ENCODE measurements at places on chromosomes 2 and 18.

DNA sequence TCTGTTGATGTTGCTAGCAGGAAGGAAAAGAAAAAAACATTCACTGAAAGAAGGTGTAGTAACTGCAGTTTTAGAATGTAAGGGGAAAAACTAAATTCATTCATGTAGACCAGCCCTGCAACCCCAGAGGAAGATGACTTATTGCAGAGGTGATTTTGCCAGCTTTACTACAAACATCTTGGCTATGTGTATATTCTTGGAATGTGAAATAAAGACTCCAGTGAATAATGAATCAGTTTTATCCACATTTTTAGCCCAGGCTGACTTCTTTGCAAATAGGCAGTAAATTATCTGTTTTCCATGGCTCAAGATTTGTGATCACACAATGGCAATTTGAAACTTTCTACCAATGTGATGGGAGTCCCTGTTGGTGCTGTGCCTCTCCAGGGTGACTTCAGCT lies 206.1 kb upstream of the SETBP1 start:
- DNase-seq = no peak

GRCh38 chr18:34224423-34225217 lies at the start of gene NOL4:
NOL4 (minus strand) TSS chr18:34224913; CDS start chr18:34223253, 1,660 bp downstream.
- no peak for DNase-seq

GRCh38 chr2:180990337-180990736 lies 9.9 kb downstream of the UBE2E3 start:
- DNase-seq = no peak

- no peak for DNase-seq
These were observed 342.9 kb downstream of the PARD3B start for GRCh38 chr2:204888222-204888621.

DNA sequence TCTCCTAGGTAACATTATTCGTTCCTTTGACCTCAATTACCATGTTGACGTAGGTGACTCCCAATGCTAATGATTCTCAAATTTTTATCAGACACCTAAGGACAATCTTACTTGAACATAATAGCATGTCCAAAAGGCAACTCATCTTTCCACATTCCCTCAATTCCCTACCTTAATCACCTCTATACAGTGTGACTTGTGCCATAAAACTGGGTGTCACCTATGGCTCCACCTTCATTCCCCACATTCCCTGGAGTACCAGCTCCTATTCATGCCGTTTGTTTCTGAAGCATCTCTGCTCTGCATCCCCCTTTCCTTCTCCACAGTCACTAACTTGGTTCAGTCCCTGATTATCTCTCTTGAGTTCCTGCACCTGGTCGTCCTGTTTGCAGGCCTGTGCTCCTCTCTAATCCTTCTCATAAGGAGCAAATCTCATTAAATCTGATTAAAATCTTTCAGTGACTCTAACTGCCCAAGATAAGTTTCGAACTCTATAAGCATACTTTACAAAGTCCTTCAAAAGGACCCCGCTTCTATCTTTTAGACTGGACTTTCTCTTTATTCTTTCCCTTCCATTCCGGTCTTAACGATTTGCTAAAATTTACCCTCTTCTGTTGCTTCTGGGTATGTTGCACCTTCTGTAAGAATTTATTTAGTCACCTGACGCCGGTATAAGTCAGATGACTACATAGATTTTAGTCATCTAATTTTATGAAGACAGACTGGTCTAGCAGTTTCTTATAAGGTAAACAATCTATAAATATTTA lies 128.7 kb downstream of the OSBPL1A start:
- no peak for DNase-seq
